ENCODE measurements at places on chromosomes 7 and 10.

DNA sequence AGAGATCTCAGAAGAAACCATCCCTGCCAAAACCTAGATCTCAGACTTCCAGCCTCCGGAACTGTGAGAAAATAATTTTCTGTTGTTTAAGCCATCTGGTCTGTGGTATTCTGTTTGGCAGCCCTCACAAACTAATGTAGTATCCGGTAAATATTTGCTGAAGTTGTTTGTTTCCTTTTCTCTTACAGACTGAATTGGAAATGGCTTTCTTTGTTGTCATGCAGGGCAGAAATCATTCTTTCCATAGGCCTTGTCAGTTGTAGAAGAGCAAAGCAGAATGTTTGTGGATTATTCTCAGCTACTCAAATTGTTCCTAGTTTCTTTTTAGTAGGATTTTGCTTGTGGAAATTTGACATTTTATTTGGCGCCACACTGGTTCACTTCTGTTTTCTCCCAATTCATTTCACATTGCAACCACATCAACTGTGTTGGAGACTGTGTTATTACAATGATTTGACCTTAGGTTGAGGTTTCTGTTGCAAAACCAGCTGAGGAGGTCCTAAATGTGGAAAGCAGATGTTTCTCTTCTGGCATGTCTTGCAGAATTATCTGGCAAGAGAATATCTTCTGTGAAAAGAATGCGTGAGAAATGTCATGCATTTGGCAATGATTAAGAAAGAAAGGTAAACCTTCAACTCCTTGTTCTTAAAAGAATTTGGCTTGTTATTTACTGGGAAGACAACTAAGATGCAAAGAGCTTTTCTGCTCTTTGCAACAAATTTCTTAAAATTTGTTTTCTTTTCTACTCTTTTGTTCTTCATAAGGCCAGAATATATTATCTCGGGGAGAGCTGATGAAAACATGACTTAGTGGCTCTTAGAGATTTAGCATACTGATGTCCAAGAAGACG lies 25.8 kb downstream of the ACTA2 start:
- DNase-seq = peak; percentile 64

- DNase-seq = no peak
Observed at GRCh38 chr10:103910442-103911012, 7.5 kb downstream of the STN1 start.

DNA sequence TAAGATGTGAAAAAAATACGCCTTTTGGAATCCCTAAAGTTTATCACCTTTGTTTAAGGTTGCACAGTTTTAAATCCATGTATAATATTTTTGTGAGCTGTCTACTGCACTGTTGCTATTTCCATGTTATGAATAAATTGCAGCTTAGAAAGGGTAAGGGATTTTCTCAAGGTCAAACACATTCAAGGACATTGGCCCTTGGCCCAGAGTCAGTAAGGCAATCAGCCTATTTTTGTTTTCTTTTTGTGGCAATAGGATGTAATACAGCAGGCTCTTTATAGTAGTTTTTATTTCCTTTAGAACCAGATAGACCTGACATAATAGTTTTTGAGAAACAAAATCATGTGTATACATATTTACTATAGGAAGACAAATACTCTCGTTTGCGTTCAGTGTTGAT lies 219.8 kb downstream of the ACTR3B start:
- DNase-seq = no peak

DNA sequence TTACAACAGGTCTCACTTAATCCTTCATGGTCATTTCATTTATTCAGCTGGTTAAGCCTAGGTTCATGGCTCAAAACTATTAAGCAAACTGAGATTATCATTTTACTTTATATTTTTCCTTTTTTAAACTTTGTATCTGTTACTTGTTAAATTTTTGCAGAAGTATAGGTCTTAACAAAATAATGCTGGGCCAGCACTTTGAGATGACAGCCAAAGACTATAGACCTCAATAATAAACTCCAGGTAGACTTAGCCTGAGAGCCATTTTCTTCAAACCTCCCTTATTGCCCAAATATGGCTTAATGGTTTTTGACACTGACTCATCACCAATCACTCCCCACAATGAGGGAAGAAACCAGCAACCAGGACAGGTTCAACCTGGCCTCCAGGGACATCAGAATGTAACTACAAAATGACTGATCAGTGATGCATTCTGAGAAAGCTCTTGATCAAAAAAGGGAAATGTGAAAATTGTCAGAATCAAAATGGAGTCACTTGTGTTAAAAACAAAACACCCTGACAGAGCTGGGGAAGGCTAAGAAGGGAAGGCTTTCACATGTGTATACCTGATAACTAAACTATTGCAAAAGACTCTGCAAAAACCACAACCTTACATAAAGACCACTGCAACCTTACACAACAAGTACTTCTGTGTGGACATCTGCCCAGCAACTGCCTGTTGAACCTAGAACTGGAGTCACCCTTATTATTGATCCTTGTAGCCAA lies 2.1 kb upstream of the CCDC126 start:
- DNase-seq = no peak

- DNase-seq = no peak
Observed at GRCh38 chr10:71581376-71581775, 138.2 kb downstream of the C10orf105 start.

- DNase-seq = no peak
Observed at GRCh38 chr7:5053175-5053574, 7.5 kb downstream of the RBAK start.
